Right atrium auricular region (tissue), 2 donors: ENCODE measurements at places on chromosomes 5 and 9.

- no peak for DNase-seq
These were observed 30.9 kb upstream of the TTLL11 start for GRCh38 chr9:122124048-122124447.

- DNase-seq = peak; percentile 78
These were observed 467 bp upstream of the VLDLR start for GRCh38 chr9:2620919-2621721.

- no peak for DNase-seq
These were observed 5.4 kb upstream of the LCN15 start for GRCh38 chr9:136769710-136770191.

- DNase-seq = peak; percentile 98
These were observed 124.4 kb downstream of the C9orf50 start for GRCh38 chr9:129496473-129497004.

DNA sequence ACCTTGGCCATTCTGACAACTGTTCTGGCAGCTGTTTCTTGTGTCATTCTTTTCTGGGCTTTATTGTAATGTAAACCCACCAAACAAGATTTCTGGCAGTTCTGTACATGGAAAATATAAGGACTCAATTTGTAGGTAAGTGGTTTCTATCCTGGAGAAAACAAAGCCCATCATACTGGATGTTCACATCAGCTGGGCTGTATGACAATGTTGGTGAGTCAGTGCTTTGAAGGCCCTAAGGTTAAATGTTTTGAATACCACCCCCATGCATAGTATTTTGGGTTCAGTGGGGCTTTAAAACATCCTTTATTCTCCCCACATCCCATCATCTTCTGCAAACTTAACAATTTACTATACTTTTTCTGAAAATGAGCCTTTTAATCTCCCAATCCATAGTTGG is 52.5 kb downstream of the SH3GL2 start:
- no peak for DNase-seq

DNA sequence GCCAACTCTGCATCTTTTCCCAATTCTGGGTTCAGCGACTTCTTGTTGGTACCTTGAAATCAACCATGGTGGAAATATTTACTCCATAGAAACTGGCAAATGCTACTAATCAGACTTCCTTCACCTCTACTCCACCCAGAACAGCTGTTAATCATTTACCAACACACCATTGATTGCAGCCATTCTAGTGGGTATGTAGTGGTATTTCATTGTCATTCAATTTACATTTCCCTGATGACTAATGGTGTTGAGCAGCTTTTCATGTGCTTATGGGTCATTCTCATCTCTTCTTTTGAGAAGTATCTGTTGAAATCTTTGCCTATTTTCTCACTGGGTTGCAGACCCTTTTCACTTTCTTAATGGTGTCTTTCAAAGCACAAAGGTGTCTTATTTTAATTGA is 122.4 kb upstream of the MSX2 start:
- DNase-seq = no peak

DNA sequence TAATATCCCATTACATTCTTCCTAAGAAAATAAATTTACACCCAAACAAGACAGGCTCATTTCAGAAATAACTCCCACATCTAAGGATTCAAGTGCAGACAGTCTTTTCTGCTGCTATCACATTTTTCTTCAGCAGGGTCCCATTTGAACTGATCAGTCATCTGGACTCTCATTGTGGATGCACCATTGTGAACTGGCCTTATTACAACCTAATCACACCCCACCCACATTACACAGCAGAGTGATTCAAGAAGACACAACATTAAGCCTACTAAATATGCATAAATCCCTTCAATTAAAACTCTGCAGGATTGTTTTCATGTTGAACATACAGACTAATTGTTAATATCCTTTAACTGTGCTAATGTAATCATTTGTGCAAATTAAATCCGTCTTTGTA is 146.2 kb downstream of the CDH12 start:
- no peak for DNase-seq

- no peak for DNase-seq
These were observed 460.4 kb upstream of the RORB start for GRCh38 chr9:74036549-74037231.

GRCh38 chr9:97615439-97616072 is 17.6 kb downstream of the TSTD2 start:
- peak; percentile 83 for DNase-seq

GRCh38 chr5:14406554-14406849 is 175.1 kb upstream of the OTULINL start:
- no peak for DNase-seq

DNA sequence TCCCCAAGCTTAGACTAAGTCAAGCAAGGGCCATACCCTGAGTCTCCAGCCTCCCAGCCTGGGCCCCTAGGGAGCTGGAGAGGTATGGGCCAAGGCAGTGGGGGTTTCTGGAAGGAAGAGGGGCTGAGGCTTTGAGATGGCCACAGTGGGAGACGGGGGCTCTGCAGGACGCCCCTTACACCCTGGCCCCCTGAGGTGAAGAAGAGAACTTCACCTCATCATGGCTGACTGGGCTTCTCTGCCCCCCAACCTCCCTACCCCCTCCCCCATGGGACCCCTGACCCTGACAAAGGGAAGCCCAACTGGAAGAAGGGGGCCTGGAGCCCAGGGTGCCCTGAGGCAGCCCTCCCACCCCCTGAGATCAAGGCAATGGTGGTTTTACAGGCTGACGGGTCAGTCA is 25.8 kb downstream of the PCDH1 start:
- no peak for DNase-seq

GRCh38 chr5:93278896-93279295 is 302.1 kb downstream of the NR2F1-AS1 start:
- no peak for DNase-seq

DNA sequence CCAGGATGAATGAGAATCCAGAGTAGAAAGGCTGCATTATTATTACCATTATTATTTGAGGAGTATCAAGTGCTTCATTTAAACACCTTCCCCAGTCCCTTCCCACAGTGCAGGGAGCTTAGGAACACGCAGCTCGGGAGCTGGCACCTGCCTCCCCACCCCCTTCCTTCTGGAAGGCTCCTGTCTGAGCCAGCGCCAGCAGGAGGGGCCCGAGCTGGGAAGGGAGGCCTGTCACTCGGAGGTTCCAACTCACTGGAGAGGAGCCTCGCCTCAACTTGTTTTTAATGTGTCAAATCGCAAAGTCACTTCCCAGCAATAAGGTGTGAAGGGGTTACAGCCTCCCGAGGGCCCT is 156.4 kb upstream of the IRX4 start:
- no peak for DNase-seq

GRCh38 chr5:122774519-122774860 is 390 bp upstream of the SNX2 start:
- no peak for DNase-seq

GRCh38 chr5:74369173-74369572 is 271.4 kb downstream of the ENC1 start:
- no peak for DNase-seq

DNA sequence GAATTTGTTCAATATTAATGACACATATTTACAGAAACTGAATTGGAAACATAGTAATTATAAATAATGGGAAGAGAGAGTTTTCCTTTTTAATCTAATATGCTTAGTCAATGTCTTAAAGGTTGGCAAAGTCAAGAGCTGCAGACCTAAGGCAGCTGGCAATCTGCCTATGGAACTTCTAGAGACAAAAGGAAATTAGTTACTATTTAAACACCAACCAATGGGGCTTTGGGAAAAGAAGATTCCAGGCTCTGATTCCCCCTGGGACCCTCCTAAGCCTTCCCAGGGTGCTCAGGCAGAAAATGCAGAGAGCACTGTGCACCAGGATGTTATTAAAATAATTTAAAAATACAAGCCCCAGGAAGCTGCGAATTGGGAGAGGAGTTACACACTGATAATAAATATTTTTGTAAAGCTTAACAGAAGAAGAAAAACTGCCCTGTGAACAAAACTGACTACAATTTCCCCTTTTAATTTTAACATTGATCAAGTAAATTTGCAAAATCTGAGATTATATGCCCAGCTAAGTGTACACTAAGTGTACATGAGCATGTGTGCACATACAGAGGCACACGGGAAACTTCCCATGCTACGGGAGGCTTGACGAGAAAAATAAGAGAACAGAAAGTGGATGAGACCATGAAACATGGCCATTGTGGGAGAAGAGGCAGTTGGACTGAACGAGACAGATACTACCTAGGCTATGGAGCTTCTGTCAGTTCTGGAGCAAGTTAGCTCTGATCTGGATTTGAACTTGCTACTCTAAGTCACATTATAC is 77.4 kb upstream of the ADAMTS16 start:
- no peak for DNase-seq

GRCh38 chr5:60163762-60164161 is 270.2 kb upstream of the PDE4D start:
- DNase-seq = no peak

- no peak for DNase-seq
These were observed 83.9 kb upstream of the PRRC1 start for GRCh38 chr5:127433526-127433925.

- DNase-seq = no peak
These were observed 423 bp upstream of the ABCA2 start for GRCh38 chr9:137028263-137029057.

DNA sequence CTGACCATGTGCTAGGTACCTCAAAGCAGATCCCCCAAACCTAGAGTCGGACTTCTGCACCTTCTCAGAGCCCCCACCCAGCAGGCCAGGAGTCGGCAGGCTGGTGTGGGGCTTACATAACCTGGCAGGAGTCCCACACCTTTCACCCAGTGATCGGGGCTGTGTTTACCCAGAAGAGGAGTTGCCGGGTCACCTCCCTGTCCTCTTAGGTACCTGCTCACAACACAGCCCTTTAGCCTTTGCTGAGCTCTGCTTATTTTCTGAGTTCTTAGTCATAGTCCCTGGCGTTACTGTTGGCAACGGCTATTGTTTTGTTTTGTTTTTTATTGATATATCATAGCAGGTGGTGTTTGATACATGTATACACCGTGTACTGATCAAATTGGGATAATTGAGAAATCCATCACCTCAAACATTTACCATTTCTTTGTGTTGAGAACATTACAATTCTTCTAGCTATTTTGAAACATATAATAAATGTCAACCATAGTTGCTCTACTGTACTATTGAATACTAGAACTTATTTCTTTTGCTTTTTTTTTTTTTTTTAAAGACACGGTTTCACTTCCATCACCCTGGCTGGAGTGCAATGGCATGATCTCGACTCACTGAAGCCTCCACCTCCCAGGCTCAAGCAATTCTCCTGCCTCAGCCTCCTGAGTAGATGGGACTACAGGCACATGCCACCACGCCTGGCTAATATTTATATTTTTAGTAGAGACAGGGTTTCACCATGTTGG is 10.4 kb upstream of the EEIG1 start:
- no peak for DNase-seq

DNA sequence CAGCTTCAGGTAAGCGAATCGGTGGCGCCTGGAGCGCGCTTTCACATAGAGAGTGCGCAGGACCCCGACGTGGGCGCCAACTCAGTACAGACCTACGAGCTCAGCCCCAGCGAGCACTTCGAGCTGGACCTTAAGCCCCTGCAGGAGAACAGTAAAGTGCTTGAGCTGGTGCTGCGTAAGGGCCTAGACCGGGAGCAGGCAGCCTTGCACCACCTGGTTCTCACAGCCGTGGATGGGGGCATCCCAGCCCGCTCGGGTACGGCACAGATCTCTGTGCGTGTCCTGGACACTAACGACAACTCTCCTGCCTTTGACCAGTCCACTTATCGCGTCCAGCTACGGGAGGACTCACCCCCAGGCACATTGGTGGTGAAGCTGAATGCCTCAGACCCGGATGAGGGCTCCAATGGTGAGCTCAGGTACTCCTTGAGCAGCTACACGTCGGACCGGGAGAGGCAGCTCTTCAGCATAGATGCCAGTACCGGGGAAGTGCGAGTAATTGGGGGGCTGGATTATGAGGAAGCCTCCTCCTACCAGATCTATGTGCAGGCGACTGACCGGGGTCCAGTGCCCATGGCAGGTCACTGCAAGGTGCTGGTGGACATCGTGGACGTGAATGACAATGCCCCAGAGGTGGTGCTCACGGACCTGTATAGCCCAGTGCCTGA is 1.1 kb downstream of the PCDHAC2 start:
- no peak for DNase-seq

DNA sequence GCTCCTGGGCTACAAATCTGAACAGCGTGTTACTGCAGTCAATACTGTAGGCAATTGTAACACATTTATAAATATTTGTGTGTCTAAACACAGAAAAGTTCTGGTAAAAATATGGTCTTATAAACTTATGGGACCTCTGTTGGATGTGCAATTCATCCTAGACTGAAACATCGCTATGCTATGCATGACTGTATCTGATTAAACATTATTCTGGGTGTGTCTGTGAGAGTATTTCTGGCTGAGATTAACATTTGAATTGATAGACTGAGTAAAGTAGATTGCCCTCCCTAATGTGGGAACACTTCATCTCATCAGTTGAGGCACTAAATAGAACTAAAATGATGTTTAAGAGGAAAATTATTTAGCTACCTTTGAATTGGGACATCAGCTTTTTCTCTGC is 24.3 kb upstream of the PRDM9 start:
- no peak for DNase-seq

DNA sequence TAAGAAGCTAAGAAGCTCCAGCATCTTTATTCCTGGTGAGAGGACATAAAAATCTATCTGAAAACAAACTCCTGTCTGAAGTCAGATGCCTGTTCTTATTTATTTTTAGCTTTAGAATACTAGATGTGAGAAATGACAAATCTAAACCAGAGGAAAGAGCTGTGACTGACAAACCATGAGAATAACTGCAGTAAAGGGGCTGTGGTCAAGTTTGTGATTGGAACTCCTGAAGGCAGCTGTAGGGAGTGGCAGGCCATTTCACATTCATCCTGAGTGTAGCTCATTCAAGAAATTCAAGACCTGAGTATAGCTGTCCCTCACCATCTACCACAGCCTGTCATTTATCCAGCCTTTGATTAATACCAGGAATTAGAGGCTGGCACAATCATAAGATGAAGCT is 718.8 kb downstream of the BRINP1 start:
- no peak for DNase-seq

- no peak for DNase-seq
These were observed 66.4 kb downstream of the EBF1 start for GRCh38 chr5:159033351-159033657.

DNA sequence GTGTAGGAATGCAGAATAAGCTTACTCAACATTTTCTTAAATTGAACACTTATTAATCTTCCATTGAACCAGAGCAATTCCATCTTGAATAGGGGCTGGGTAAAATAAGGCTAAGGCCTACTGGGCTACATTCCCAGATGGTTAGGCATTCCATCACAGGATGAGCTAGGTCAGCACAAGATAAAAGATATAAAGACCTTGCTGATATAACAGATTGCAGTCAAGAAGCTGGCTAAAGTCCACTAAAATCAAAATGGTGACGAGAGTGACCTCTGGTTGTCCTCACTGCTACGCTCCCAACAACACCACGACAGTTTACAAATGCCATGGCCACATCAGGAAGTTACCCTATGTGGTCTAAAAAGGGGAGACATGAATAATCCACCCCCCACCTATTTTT is 156.1 kb downstream of the NXNL2 start:
- DNase-seq = no peak

- no peak for DNase-seq
These were observed 32.1 kb downstream of the GDNF start for GRCh38 chr5:37807621-37808301.

GRCh38 chr9:106481013-106481609 is 381.9 kb upstream of the ZNF462 start:
- DNase-seq = no peak
